Stimulated activated CD4-positive, alpha-beta T cell treated with anti-CD3 and anti-CD28 coated beads, Interleukin-1b, Interleukin-23, amount 100 ng/mL, for 48 hours (primary cell): ENCODE measurements at places on chromosomes 13 and 19.

DNA sequence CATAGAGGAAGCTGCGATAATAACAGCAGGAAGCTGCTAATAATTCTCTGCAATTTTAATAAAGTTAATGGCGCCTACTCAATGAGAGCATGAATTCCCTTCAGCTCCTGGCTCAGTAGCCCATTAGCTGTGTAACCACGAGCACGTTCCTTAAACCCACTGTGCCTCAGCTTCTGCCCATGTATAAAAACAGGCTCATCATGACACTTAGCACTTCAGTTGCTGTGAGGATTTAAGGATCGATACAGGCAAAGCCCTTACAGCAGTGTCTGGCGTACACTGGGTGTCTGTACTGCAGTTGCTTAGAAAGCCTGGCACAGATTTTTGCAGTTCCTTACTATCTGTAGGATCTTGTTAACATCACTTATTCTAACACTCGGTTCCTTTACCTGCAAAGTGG is 673.4 kb upstream of the ARGLU1 start:
- no peak for DNase-seq

GRCh38 chr19:39046037-39046821 is 13.9 kb upstream of the FBXO27 start:
- DNase-seq, result no peak

DNA sequence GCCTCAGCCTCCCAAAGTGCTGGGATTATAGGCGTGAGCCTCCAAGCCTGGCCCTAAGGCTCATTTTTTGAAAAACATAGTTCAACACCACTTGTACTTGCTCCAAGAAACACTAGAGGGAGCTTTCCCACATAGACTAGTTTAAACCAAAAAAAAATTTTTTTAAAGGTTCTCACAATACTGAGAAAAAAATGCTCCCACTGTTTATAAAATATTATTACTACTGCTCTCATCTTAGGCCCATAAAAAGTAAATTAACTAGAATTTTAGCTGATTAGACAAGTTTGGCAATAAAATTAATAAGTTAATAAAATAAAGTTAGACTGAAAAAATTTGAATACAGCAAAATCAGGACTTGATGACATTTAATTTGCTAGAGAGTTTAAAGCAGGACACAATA is 109.5 kb downstream of the TBC1D4 start:
- no peak for DNase-seq

- DNase-seq, result no peak
These were observed 82.0 kb upstream of the WASF3 start for GRCh38 chr13:26475176-26476110.

DNA sequence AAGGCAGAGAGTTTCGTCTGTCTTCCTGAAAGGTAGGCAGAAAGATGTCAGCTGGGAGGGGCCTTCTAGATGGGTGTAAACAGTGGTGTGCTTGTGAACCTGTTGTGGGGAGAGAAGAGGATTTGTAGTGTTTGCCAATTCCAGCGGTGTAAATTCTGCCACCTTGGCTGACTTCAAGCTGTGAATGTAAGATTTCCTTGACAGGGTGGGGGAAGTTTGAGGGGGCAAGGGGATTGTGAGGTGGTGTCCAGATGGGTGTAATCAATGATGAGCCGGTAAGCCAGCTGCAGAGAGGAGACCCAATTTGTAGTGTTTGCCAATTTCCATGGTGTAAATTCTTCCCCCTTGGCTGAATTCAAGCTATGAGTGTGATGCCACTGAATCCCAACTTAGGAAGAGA is 61.0 kb upstream of the ADGRE5 start:
- DNase-seq, result no peak

- no peak for DNase-seq
These were observed 131.8 kb downstream of the STARD13 start for GRCh38 chr13:33153421-33154404.

DNA sequence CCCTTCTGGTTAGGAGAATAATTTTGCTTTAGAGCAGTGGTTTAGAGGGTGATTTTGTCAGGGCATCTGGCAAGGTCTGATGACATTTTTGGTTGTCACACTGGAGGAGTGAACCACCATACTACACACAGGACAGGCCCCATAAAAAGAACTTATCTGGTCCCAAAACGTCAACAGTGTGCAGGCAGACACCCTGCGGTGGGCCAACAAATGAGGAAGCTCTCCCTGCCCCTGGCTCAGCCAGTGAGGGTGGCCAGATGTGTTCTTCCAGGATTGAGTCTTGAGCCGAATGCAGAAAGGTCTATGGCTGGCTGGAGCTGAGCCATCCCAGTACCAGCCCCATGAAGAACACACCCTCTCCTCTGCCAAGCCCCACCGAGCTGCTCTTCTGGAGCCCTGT is 149.2 kb downstream of the MIPEP start:
- DNase-seq, result no peak

- no peak for DNase-seq
These were observed 117.1 kb upstream of the USP29 start for GRCh38 chr19:57002710-57003109.

GRCh38 chr13:107834281-107834680 is 381.1 kb downstream of the LIG4 start:
- no peak for DNase-seq

DNA sequence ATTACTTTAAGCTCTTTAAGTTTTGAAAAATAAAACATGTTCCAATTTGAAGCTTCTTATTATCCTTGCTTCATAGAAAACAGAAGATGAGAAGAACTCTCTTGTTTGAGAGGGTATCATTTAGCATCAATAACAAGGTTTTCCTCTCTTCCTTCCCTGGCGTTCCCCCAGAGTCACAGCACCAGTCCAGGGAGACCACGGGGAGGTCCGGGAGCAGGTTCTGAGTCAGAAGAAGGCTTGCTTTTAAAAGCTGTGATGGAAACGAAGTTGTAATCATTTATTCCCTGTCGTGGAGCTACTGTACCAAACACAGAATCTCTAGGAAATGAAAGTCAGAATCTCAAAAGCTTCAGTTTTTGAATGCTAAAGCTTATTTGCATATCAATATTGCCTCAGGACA is 174.0 kb upstream of the LSM14A start:
- no peak for DNase-seq

- no peak for DNase-seq
These were observed 111.7 kb downstream of the MIPEP start for GRCh38 chr13:23777575-23777870.

DNA sequence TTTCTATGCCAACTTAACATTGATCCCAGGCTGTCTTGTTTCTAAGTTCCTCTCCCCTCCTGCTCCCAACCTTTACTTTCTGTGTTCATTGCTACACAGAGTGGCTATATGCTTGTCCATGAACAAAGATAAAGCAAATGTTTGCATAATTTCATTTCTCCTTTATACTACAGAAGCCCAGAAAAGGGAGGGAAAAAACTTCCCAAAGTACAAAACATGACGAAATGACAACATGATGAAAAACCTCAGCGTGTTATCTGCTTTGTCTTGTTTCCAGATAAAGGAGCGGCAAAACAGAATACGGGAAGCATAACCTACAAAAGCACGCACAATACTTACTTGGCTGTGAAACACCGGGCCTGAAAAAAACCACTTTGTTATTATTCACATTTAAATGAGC is 336.8 kb downstream of the DNAJC15 start:
- DNase-seq, result no peak

DNA sequence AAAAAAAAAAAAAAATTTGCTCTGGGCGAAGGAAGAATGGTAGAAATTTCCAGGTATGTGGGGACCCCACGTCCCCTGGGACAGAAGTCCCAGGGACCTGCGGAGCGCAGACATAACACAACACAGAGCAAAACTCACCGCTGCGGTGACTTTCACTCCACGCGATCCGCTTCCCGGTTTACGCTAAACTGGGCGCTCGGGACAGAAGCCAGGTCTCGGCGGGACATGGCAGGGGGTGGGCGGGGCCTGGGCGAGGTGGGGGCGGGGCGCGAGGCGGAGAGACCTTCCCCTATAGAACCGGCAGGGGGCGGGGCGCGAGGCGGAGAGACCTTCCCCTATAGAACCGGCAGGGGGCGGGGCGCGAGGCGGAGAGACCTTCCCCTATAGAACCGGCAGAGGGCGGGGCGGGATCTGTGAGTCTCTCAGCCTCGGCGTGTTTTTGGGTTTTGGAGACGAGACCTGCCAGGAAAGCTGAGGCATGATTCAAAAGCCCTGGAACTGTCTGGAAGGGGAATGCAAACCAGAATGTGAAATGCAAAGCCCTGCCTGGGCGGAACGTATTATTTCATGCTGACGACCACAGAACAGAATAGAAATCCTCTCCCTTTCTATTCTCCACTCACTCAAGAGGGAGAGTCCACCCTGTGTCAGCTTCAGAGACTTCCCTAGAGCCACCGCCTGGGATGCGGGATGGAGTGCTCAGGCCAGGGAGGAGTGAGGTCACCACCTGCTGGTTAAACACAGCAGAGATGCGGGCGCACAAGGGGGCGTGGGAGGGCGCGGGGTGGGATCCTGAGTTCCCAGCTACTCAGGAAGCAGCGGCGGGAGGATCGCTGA is 20.2 kb upstream of the ERVV-1 start:
- DNase-seq, result peak; percentile 84

DNA sequence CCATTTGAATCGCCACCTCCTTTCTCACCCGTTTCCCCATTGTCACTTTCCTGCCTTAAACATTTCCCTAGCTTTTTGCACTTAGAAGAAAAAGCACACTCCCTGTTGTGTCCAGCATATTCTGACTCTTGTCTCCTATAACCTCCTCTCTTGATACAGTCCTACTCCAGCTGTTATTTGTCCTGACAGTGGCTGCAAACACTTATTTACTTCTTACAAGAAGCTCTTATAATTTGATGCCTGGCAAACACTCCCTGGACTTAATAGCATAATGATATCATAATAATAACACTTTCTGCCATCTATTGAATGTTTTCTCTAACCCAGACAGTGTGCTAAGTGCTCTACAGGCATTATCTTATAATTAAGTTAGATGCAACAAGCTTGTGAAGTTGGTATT is 76.6 kb downstream of the DGKH start:
- DNase-seq, result no peak

DNA sequence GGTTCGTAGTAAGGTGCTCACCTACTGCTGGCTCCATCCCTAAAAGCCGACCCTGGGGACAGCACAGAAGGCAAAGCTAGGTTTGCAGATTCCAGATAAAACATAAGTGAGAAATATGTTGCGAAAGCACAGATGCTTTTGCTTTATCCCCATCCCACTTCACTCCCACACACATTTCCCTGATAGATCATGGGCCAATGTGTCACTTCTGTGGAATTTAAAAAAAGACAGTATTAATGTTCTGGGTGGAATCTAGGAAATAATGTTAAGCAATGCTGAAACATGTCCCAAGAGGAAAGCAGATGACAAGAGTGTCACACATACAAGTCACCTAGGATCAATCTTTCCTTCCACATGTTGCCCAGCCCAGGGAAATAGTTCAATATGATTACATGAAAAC is 661.0 kb upstream of the MIR17HG start:
- no peak for DNase-seq

- no peak for DNase-seq
These were observed 11.8 kb downstream of the SH3GL1 start for GRCh38 chr19:4388337-4389063.

- no peak for DNase-seq
These were observed 15.5 kb downstream of the ZNF211 start for GRCh38 chr19:57648331-57649003.

GRCh38 chr19:31214997-31215396 is 134.2 kb downstream of the TSHZ3 start:
- no peak for DNase-seq

DNA sequence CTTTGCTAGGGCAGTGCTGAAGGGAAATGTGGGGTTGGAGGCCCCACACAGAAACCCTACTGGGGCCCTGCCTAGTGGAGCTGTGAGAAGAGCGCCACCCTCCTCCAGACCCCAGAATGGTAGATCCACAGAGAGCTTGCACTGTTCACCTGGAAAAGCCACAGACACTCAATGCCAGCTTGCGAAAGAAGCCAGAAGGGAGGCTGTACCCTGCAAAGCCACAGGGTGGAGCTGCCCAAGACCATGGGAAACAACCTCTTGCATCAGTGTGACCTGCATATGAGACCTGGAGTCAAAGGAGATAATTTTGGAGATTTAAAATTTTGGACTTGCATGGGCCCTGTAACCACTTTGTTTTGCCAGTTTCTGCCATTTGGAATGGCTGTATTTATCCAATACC is 615.4 kb upstream of the MIR17HG start:
- DNase-seq, result no peak

DNA sequence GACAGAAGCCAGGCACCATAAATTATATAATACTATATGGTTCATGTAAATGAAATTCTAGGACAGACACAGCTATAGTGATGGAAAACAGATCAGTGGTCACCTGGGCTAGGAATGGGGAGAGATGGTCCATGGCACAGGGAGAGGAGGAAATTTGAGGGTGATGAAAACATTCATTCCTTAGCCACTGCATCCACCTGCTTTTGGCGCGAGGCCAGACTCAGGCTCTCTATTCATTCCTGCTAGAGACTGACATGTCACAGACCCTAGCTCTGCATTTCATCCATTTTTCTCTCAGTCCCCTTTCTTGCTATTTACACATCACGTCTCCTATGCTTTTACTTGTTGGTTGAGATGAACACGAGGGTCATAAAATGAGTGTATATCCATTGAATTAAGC is 628.3 kb upstream of the SLC10A2 start:
- DNase-seq, result no peak

- no peak for DNase-seq
These were observed 109.3 kb downstream of the COL4A2 start for GRCh38 chr13:110416131-110417025.

GRCh38 chr19:4744451-4745174 is 21.0 kb upstream of the DPP9 start:
- no peak for DNase-seq
